Bronchial epithelial cell (primary cell): ENCODE measurements at places on chromosomes 4 and X. TPM values are rescaled to one million over a fixed set of nuclear protein-coding genes. Genes with fewer than 3 reads are reported as not detected.

DNA sequence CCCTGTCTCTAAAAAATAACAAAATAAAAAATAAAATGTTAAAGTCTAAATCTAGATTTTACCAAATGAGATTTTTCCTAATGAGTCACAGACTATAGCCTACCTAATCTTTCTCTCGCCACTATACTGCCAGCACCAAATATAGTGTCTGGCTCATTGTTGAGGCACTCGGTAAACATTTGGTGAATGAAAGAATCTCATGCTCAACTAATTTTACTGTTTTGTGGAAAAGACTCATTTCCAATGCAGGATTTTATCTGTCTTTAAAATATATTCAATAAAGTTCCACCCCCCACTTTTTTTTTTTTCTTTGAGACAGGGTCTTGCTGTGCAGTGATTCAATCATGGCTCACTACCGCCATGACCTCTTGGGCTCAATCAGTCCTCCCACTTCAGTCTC is 71.5 kb downstream of the PLS3 start:
- DNase-seq, result no peak

DNA sequence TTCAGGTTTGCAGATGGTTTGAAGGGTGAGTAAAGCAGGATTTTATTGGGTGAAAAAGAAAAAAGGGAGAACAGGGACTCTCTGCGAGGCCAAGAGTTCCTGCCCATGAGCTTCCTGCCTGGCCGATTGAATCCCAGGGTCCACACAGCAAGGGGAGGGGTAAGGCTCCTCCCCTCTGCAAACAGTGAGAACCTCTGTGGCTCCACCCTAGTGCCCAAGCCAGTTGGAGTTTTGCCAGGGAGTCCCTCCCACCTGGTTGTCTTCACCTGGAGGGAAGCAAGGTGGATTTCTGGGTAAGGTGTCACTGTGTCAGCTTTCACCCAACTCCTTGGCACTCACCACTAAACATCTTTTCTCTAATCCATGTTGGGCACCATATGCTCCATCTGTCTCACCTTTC is 70.9 kb downstream of the PDHA2 start:
- DNase-seq, result no peak

DNA sequence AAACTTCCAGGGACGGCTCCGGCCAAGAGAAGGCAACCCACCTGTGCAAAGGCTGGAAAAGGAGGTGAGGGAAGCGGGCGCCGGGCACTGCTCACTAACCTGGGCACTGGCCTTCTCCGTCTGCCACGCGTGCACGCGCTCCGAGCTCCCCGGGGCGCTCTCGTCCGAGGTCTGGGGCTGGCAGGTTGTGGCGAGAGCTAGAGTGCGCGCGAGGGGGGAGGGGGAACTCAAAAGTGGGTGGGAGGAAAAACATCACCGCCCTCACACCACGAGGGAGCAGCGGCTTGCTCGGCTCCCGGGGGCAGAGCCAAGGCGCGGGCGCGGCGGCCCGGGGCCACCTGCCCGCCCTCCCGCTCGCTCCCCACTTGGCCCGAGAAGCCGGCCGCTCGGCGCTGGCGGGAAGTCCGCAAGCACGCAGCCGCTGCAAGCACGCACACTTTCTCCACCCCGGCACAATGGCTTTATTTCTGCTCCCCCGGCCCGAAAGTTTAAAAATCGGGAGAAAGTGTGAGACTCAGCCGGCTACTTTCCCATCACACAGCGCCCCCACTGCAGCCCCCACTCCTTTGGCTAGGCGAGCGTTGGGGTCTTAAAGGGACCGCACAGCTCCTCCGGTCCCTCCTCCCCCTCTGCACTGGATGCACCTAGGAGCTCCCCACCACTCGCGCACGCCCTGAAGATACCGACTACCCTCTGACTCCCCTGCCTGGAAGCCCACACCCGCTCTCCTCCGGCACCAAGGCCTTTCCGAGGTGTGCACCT is at the start of gene CHRDL1:
TSS of gene CHRDL1 (minus strand) at position 173 of the 762 bp plus-strand sequence. CDS start 3,636 bp downstream, outside the sequence.
- no peak for DNase-seq

DNA sequence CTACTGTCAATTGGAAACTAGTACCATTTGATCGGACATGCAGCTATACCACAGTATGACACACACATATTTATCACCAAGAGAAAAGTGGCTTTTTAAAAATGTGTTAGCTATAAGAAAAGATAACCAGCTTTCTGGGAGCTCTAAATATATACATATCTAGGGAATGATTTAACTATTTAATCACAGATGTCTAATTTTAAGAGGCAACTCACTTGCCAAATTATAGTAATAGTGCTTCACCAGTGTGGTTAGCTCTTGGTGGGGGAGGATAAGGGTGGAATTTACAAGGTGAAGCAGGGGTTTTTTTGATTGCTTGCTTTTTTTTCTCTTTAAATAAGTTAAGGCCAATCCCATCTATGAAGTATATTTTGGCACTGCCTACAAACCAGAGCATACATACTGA is 547.7 kb upstream of the DIPK2B start:
- DNase-seq, result no peak

DNA sequence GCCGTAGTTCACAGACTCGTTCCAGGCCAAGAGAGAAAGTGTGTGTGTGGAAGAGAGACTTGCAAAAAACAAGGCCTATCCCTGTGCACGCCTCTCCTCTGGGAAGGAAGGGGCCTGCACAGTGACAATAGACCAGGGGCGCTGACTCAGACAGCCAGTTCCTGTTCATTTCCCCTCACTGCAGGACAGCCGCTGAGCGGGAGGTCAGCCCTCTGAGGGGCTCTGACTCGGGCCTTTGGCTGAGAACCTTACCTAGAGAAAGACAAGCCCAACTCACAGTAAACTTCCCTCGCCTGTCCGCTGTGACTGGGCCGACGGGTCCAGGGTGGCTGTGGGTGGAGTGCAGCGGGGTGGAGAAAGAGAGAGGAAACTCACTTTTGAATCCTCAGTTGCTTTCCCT is 52.1 kb downstream of the RTL5 start:
- no peak for DNase-seq

GRCh38 chr4:176575141-176575730 is 217.5 kb downstream of the VEGFC start:
- no peak for DNase-seq

Gene TAF7L
- total RNA-seq, result under 0.01 TPM in 1 of 2 replicates, not detected in the other

Gene CSN1S1
- total RNA-seq, result not detected in 2 replicates

Gene IGSF1
- not detected in 2 replicates for total RNA-seq

Gene ASB9
- not detected in 2 replicates for total RNA-seq
